ENCODE measurements at places on chromosomes 12 and 14.

DNA sequence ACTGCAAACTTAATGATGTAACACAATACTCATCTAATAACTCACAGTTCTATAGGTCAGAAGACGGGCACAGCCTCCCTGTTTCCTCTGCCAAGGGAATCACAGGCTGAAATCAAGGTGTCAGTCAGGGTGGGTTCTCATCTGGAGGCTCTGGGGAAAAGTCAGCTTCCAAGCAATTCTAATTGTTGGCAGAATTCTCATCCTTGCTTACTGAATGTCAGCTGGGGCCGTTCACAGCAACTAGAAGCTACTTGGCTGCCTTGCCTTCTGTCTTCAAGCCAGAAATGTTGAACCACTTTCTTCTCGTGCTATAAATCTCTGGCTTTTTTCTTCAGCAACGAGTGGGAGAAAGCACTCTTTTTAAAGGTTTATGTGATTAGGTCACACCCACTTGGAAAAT is 80.1 kb upstream of the PDZRN4 start:
- DNase-seq = no peak

DNA sequence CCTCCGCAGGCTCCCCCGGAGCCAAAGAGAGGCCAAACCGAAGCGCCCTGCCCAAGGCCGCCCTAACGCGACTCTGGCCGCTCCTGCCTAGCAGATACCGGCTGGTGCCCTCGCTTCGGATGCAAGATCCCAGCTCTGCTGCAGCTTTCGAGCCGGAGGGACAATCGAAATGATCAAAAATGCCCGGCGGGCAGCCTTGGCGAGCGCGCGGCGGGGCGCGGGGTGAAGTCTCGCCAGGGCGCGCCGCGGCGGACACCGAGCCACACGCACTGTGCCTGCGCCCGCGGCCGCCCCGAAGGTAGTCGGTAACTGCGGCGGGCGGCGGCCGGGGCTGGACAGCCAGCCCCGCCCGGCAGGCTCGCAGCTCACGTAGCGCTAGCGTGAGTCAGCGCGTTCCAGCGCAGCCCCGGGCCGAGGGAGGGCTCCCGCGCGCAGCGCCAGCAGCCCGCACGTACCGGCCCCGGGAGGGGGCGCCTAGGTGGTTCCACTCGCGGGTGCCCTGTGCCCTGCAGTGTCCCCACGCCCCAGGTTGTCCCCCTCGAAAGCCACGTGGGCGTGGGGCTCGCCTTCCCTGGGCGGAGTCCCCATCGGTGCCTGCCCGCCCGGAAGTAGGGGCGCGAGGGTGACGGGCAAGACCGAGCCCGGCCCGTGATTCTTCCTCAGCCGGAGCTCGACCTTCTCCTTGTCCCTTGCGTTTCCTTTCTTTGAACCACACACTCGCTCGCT is 109.2 kb upstream of the EGLN3 start:
- DNase-seq = no peak

DNA sequence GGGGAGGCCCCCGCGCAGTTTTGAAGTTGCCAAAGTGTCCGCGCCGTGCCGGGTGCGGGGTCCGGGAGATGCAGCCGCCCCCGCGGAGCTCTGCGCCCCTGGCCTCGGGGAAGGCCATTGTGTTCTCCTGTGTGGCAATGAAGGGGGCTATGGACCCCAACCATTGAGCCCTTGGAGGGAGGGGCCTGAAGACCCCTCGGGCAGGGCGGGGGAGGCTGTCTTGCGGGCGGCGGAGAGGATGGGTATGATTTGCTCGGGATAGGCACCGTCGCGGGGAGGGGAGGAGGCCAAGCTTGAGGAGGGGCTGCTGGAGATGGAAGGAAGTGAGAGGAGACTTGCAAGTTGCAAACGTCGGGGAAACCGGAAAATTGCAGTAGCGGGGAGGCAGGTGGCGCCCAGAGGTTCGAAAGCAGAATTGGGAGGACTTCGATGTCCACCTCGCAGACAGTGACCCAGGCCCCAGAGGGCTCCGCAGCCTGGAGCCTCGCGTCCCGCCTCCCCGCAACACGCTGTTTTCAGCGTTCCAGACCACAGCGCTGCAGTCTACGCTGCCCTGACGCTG is 25.4 kb downstream of the BCL11B start:
- no peak for DNase-seq

GRCh38 chr12:42213023-42213422 is 25.0 kb downstream of the YAF2 start:
- peak; percentile 83 for DNase-seq

DNA sequence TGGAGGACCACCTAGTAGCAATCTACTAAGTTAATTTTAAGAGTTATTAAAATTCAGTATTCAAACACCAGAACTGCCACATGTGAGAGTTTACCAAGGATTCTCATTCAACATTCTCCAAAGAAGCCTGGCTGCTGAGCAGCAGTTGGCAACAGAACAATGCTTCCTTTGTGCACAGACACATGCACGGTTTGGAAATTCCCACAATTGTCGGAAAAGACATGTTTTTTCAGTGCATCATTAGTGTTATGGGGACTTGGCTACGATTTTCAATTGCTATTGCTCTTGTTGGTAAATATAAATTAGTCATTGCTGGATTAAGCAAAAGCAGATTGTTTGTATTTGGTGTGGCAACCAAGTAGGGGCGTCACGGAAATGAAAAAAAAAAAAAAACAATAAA is 22.2 kb downstream of the ST8SIA1 start:
- DNase-seq = no peak

DNA sequence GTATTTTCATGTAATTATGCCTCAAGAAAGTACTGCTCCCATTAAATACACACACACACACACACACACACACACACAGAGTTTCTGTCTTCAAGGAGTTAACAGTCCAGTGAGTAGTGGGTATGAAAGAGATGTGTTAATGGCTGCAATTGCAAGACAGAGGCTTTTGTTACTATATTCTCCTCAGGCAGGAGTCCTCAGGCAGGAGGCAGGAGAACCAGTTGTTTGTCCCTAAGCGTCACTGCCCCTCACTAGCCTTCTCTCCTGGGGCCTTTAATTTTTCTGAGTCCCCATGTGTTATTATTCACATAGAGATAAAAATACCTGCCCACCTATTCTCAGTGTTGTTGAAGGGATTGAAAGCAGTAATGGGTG is 31.2 kb downstream of the DAD1 start:
- DNase-seq = no peak

DNA sequence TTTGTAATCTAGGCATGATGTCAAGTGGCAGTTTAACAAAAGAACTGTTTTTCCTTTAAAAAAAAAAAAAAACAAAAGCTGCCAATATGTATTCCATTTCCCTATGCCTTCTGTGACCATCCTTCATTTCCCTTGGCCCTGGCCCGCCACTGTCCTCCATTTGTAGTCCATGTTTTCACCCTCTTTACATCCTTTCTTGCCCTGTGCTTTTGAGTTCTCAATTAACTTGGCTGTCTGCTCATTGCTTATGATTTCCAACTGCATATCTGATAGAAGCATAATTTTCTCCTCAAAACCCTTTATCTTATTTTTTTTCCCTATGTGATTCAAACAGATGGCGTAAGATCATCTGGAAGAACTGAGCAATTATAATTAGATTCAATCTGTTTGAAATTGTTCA is 297.5 kb downstream of the NAV3 start:
- no peak for DNase-seq

GRCh38 chr14:103281496-103282231 is 52.4 kb upstream of the EIF5 start:
- DNase-seq = no peak

- no peak for DNase-seq
These were observed 1126.1 kb downstream of the TMEM121 start for GRCh38 chr14:106652494-106652893.

DNA sequence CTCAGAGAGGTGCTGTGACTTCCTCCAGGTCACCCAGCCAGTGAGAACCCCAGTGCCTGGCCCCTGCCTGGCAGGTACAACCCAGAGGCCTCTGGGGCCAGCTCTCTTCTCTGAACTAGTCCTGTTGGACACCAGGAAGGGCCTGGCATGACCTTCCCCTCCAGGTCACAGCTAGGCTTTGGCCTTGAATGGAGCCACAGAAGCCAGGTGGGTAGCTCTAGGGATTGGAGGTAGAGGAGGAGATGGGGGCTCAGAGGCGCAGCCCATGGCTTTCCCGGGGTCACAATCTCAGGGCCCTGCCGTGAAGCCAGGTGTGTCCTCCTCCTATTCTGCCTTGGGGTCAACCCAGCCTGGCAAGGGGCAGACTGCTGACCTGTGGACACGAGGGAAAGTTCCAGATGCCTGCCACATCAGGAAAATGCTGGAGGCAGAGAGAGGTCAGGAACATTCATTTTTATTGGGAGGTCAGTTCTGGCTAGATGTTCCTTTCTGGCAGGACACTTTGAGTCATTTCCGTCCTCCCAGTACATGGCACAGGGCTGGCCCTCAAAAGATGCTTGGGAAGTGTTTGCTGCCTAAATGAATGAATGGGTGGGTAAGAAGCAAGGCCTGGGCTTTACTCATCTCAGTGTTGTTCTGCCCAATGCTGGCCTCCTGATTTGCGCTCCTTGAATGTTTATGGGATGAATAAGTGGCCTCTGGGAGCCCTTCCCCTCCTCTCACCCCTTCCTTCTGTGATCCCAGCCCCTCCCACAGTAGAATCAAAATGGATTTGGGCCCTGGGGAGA is 25.4 kb downstream of the FAM222A start:
- no peak for DNase-seq

- DNase-seq = no peak
These were observed 149.1 kb downstream of the KLHL28 start for GRCh38 chr14:44812672-44813071.

- DNase-seq = peak; percentile 67
These were observed 271.4 kb downstream of the SSPN start for GRCh38 chr12:26466726-26467125.

DNA sequence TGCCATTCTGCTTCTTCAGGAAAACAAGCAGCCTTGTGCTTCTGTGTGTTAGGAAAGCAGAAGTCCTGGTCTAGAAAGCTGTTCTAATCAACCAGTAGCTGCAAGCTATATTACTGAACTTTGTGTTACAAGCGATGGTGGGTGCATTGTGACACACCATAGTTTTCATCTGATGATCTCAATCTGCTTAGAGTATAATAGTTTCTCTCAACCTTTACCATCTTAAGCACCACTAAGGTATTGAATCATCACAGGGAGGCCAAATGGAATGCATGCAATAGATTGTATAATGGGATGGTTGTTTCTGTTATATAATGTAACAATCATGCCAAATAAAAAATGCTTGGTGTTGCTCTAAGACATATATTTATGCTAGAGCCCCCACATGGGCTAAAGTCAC is 771.7 kb downstream of the NOVA1 start:
- no peak for DNase-seq

GRCh38 chr14:68814539-68815297 is 21.9 kb upstream of the ZFP36L1 start:
- DNase-seq = no peak

GRCh38 chr14:22410497-22410896 is 178.5 kb downstream of the DAD1 start:
- no peak for DNase-seq

DNA sequence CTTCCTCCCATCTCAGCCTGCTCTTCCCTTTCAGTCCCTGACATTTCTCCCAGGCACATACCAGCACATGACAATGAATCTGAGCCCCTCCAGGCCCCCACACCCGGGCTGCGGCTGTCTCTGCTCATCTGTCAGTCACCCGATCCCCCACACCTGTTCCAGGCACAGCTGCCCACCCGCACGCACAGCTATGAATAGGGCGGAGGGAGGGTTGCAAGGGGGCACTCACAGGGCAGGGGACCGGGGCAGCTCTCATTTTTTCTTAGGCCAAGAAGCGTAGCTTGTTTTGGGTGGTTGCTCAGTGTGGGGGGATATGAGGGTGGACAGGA is 43.7 kb upstream of the TSPAN9 start:
- DNase-seq = no peak

- no peak for DNase-seq
These were observed 3.5 kb upstream of the HCFC2 start for GRCh38 chr12:104060791-104061190.

DNA sequence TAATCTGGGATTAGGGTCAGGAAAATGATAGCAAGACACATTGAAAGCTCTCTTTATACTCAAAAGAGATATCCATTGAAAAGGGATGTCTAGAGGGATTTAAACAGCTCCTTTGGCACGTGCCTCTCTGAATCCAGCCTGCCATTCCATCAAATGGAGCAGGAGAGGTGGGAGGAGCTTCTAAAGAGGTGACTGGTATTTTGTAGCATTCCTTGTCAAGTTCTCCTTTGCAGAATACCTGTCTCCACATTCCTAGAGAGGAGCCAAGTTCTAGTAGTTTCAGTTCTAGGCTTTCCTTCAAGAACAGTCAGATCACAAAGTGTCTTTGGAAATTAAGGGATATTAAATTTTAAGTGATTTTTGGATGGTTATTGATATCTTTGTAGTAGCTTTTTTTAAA is 25.4 kb upstream of the PLEKHD1 start:
- DNase-seq = no peak

GRCh38 chr14:45641541-45641940 is 388.5 kb upstream of the MIS18BP1 start:
- DNase-seq = peak; percentile 45

GRCh38 chr12:109273354-109273753 is 35.7 kb downstream of the FOXN4 start:
- no peak for DNase-seq

- no peak for DNase-seq
These were observed 40.9 kb upstream of the LHX5 start for GRCh38 chr12:113512568-113512967.

GRCh38 chr12:60012659-60013058 is 416.8 kb downstream of the SLC16A7 start:
- DNase-seq = no peak

GRCh38 chr12:65335981-65336380 is 57.5 kb downstream of the MSRB3 start:
- no peak for DNase-seq

DNA sequence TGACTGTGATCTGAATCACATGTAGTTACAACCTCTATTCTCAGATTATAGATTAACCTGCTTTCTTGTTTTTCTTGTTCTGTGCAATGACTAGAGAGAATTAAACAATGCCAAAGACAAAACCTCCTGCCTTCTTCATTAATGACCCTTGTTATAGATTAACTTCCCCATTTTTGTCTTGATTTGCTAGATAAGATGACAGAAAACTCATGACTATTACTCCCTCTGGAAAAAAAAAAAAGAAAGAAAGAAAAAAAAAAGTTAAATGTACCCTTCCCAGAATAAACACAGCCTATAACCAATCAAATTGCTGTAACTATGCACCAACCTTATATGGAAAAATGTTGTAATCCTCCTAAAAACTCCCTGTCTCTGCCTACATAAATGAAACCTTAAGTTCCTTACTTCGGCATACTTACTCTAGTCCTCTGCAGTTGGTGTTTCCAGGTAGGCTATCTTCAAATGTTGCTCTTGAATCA is 41.1 kb upstream of the PCED1B start:
- no peak for DNase-seq

DNA sequence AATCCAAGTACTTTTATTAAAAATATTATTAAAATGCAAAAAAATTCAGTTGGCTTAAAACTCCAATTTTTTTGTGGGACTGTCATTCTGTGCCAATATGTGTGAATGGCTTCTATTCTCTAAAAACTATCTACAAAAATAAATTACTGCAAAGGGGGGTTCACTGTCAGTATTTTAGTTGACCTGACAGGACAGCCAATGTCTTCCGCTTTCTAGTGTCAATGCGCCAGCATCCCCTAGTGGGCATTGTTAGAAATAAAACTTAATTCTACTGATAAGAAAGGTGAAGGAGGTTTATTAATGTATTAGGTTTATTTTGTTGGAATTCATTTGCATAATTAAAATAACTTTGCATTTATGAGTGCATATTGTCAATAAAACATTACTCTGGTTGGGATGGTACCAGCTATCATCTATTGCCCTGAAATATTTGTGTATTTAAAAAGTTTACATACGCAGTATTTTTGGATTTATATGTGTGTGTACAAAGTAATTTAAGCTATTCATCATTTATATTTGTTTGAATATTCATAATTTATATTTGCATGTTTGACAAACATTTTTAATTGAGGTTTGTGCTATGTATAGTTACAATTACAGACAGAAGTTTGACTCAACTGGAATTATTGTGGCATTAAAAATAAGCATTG is 527.2 kb downstream of the FLRT2 start:
- no peak for DNase-seq

Measured in NCI-H1105 (cell line).